ENCODE measurements at places on chromosomes 2 and 18.

GRCh38 chr2:907706-908105 lies 42.9 kb upstream of the SNTG2 start:
- H3K27ac ChIP-seq = no peak overlapping the region
- H3K36me3 ChIP-seq = peaks cover 2% of the 10 kb centered on the region
- H3K27me3 ChIP-seq = no peaks in the 10 kb centered on the region
- no peaks in the 10 kb centered on the region for H3K4me1 ChIP-seq
- H3K4me3 ChIP-seq = no peak overlapping the region

DNA sequence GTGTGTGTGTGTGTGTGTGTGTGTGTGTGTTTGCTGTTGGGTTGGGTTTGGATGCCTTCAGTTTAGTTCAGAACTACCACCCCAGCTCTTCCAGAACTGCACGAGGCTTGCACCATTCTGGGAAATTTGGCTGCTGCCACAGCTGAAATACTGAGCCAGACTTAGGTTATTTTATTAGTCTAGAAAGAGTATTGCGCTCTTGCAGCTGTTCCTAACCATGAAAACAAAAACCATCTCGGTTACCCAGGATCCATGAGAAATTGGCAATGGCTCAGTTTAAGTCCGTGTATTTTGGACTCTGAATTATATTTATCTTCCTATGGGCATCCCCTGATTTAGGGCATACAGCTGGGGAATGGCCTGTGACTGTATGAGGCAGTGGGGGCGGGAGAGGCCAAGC lies 83.2 kb downstream of the TANC1 start:
- no peaks in the 10 kb centered on the region for H3K36me3 ChIP-seq
- no peak overlapping the region for H3K27ac ChIP-seq
- H3K4me3 ChIP-seq = no peak overlapping the region

DNA sequence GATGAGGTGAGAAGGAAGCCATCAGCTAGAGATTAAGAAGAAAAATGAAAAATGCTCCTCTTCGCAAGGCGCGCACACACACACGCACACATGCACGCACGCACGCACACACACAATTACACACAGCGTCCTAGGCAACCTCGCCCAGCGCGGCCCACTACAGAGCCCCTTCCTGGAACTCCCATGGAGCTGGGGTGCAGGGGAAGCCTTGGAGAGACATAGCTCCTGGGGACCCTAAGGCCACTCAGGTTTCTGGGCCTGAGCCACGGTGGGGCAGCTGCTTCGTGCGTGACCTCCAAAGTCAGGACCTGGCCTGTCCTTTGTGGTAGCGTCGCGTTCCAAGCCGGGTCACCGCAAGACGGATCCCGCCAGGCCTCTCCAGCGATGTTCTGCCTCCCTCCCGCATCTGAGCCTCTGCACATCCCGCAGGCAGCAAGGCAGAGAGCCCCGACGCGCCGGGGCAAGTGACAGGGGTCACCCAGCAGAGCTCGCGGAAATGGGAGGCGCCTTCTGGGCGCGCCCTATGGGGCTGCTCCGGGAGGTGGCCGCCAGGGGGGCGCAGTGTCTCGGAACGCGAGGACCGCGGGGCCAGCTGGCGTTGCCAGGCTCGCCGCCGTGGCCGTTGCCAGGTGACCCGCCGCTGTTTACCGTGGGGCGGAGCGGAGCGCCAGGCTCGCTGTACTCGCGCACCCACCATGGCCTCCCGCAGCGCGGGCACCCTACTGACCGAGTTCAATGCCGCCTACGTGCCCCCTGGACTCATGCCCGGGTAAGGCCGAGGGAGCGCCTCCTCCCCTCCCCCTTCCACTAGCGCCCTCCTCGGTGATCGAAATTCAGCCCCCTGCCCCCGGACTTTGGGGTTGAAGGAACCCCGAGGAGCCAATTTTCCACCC lies 79.0 kb downstream of the CIB4 start:
- no peak overlapping the region for H3K4me3 ChIP-seq
- no peaks in the 10 kb centered on the region for H3K36me3 ChIP-seq
- H3K27me3 ChIP-seq = peaks cover 80% of the 10 kb centered on the region

- no peak overlapping the region for H3K4me3 ChIP-seq
- no peak for DNase-seq
- H3K27ac ChIP-seq = no peak overlapping the region
- H3K27me3 ChIP-seq = no peaks in the 10 kb centered on the region
- H3K4me1 ChIP-seq = peaks cover 9% of the 10 kb centered on the region
Measured at GRCh38 chr2:72330652-72331051, 183.0 kb upstream of the CYP26B1 start.

GRCh38 chr18:57730146-57730545 lies 73.0 kb downstream of the ATP8B1 start:
- H3K27ac ChIP-seq = no peak overlapping the region
- no peak for DNase-seq
- H3K4me3 ChIP-seq = no peak overlapping the region

DNA sequence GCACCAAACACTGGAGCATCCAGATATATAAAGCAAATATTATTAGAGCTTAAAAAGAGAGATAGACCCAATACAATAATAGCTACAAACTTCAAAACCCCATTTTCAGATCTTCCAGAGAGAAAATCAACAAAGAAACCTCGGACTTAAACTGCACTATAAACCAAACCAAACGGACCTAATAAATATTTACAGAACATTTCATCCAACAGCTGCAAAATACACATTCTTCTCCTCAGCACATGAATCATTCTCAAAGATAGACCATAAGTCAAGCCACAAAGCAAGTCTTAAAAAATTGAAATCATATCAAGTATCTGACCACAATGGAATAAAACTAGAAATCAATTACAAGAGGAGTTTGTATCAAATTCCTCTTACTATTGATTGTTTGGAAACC lies 140.2 kb upstream of the OTOS start:
- no peak overlapping the region for H3K27ac ChIP-seq
- no peak overlapping the region for H3K4me3 ChIP-seq
- no peaks in the 10 kb centered on the region for H3K36me3 ChIP-seq
- no peaks in the 10 kb centered on the region for H3K4me1 ChIP-seq
- H3K27me3 ChIP-seq = peaks cover 46% of the 10 kb centered on the region

DNA sequence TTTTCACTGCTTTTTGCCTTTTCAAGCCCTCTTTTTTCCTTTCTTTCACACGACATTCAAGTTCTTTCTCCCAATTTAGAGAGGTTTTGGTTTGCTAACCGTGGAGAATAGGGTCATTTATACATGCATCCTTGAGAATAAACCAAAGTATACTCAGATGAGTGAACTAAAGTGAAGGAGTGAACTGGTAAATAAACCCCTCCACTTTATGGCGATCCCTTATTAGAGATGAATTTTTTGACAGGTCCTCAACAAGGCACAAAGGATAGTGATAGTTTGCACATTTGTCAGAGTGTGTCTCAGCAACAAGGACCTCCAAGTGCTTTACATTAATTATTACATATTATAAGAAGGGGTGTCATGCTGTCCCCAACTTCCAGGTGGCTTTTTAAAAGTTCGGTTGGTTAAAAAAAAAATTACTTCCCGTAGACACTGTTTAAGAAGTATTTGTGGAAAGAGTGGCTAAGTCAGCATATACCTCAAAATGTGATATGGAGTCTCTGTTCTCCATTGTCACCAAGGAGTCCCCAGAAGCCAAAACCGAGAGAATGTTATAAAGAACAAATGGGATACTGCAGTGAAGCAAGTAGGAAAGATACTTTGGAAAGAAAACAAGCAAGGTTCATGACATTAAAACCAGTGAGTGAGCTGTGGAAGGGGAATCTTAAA lies 1.7 kb upstream of the SLC40A1 start:
- H3K36me3 ChIP-seq = no peaks in the 10 kb centered on the region
- H3K27me3 ChIP-seq = peaks cover 37% of the 10 kb centered on the region
- H3K4me3 ChIP-seq = peak overlapping the region; percentile 64
- H3K27ac ChIP-seq = no peak overlapping the region
- peaks cover 25% of the 10 kb centered on the region for H3K4me1 ChIP-seq
- no peak for DNase-seq

DNA sequence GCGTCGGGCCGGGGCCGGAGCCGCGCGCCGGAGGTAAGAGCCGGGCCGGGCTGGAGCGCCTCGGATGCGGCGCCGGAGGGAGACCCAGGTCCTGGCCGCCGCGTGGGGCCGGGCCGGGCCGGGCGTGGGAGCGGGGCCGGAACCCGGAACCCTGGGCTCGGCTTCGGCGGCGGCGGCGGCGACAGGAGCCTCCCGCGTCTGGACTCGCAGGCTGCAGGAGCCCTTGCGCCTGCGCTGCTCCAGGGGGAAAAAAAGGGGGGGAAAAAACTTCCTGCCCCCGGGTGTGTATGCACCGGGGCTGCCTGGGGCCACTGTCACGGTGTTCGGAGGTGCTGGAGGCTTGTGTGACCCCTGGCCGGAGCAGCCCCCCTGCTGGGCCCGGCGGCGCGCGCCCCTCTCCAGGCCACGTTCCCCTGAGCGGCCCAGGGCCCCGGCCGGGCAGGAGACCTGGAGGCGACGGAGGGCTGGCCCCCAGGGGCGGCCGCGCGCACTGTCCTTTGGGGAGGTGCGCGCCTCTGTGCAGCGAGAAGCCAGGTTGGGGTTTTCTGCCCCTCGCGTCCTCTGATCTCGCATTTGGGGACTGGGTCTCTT lies 864 bp downstream of the KLHL29 start:
- H3K27ac ChIP-seq = no peak overlapping the region
- no peak for DNase-seq
- peaks cover 18% of the 10 kb centered on the region for H3K4me1 ChIP-seq
- peak overlapping the region; percentile 45 for H3K4me3 ChIP-seq
- no peaks in the 10 kb centered on the region for H3K36me3 ChIP-seq

DNA sequence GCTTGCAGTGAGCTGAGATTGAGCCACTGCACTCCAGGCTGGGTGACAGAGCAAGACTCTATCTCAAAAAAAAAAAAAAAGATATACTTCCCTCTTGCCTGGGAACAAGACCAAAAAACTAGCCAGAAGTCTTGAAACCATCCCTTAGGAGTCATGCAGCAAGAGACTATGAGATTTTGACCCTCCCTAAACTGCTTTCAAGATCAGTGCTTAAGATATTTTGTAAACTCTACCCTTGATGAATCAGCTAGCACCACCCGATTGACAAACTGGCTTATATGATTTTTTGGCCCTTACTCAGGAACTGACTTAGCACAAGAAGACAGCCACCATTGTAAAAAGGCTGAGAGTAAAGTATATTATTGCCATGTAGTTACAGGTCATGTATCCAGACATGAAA lies 3.8 kb downstream of the SULT1C3 start:
- no peaks in the 10 kb centered on the region for H3K36me3 ChIP-seq
- H3K4me1 ChIP-seq = no peaks in the 10 kb centered on the region
- H3K27me3 ChIP-seq = peaks cover 3% of the 10 kb centered on the region

GRCh38 chr2:98804265-98804650 lies 73.3 kb upstream of the MGAT4A start:
- H3K27me3 ChIP-seq = peaks cover 4% of the 10 kb centered on the region
- H3K36me3 ChIP-seq = no peaks in the 10 kb centered on the region
- no peak overlapping the region for H3K27ac ChIP-seq
- no peak for DNase-seq

DNA sequence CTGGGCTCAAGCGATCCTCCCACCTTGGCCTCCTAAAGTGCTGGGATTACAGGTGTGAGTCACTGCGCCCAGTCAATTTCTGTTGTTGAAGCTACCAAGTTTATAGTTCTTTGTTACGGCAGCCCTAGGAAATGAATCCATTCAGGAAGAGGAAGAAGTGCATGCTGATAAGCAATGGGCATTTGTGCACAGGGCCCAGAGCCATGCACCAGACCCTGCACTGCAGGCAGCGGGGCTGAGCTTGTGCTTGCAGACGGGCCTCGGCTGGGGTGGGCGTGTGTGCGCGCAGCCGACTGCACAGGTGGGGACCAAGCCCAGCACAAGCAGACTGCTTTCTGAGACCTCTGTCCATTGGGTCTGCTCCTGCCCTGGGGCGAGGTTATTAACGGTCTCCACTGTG lies 144.6 kb downstream of the CABLES1 start:
- H3K27me3 ChIP-seq = no peaks in the 10 kb centered on the region
- no peak overlapping the region for H3K27ac ChIP-seq
- H3K4me3 ChIP-seq = no peak overlapping the region
- peaks cover 9% of the 10 kb centered on the region for H3K36me3 ChIP-seq

Measured in activated CD4-positive, alpha-beta memory T cell treated with anti-CD3 and anti-CD28 coated beads, Interleukin-2, amount 10 ng/mL, durations not matched to agents 7 days and 5 days (primary cell).